ENCODE measurements at places on chromosomes 4 and X.

- no peak for DNase-seq
Observed at GRCh38 chr4:138256608-138257007, 14.5 kb upstream of the SLC7A11 start.

DNA sequence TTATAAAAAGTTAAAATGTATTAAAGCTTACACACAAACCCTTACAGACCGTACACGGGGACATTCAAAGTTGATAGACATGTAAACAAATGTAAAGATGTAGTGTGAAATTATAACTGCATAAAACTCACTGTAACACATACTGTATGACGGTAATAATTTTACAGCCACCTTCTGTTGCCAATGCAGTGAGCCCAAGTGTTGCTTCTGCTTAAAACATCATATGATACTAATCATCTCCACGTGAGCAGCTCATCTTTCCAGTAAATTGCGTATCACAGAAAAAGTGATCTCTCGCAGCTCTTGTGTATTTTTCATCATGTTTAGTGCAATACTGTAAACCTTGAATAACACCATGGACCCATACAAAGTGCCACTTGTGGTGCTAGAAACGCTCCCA lies 233.2 kb downstream of the STK32B start:
- DNase-seq = no peak

- peak; percentile 63 for DNase-seq
Observed at GRCh38 chrX:125131164-125131563, 188.5 kb upstream of the TEX13C start.

- no peak for DNase-seq
Observed at GRCh38 chr4:70892086-70892769, 9.9 kb upstream of the MOB1B start.

DNA sequence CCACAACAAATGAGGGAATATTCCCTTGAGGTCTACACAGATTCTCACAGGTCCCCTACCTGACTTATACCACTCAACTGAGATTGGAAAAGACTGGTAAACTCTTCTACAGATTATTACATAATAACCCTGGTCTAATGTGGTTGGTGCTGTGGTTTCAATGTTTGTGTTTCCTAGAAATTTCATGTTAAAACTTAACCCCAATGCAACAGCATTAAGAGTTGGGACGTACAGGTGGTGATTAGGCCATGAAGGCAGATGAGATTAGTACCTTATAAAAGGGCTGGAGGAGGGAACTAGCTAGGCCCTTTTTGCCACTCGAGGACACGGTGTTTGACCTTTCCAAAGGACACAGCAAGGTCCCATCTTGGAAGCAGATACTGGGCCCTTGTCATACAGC lies 84.3 kb upstream of the TAPT1 start:
- no peak for DNase-seq

DNA sequence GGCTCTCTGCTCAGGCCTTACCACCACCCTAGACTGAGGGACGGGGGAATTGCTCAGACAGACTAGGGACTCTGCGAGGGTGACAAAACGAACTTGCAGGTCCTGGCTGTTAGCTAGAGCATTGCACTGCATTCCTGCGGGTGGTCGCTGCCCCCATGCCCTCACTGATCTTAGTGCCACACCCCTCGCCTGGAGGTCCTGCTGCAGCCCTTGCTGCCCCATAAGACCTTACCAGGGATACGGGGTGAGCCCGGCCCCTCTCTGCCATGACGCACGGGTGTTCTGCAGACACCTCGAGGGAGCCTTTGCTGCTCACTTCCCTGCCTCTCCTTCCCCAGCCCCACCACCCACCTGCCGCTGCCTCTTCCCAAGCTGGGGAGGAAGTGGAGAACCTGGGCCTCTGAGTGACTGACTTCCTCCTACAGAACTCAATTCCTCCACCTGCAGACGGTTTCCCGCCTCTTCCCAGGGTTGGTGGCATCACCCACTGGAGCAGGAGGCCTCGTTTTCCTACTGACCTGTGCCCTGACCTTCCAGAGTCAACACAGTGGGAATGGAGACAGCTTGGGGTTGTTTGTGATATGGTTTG lies 19.8 kb upstream of the TBC1D14 start:
- DNase-seq = no peak

DNA sequence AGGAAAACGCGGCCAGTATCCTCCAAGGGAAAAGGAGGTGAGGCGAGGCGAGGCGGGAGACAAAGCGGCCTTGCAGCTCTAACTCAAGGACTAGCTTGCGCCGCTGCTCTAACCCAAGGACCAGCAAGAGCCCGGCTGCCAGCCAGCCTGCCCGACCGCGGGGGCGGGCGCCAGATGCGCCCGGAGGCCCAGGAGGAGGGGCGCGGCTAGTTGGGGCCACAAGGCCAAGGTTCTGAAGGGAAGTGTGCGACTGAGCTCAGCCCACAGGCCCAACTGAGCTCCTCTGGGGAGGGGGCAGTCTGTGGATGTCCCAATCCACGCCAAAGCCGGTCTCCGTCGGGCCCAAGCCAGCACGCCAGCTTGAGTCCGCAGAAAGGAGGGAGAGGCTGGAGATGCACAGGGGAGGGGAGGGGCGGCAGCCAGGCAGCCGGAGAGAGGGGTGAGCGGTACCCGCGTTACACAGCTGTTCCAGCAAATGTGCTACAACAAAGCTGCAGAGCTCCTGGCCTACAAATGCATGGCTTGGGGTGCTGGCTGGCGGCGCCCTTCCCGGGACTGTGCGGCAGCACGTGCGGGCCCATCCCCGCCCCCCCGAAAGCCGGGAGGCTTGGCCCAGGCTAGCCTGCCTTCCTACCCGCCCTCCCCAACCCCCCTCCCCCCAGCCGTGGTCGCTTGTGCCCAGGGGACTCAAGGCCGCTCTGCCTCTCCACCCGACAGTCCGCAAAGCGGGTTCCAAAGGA lies 637 bp downstream of the AMER1 start:
- DNase-seq = peak; percentile 54

GRCh38 chr4:143344041-143344440 lies 7.4 kb downstream of the GAB1 start:
- no peak for DNase-seq

All from NCI-H2081 (cell line).